ENCODE measurements at places on chromosomes 6 and 20. TPM values are rescaled to one million over a fixed set of nuclear protein-coding genes. Genes with fewer than 3 reads are reported as not detected.

Gene SLC17A2
- total RNA-seq = 39.8 TPM

Gene CLVS2
- 0.02 TPM for total RNA-seq

Gene TRIM27
- total RNA-seq = 31.5 TPM

Gene VSX1
- 0.73 TPM for total RNA-seq

Gene WFDC12
- not detected for total RNA-seq

All from right lobe of liver (tissue), 6 donors.